ENCODE measurements at places on chromosomes 5 and 9. TPM values are rescaled to one million over a fixed set of nuclear protein-coding genes. Genes with fewer than 3 reads are reported as not detected.

The SAP30L gene
- 21.1 TPM for total RNA-seq

The CSNK1A1 gene
- 579 TPM for total RNA-seq

The SPATA31C1 gene
- total RNA-seq: not detected

The PTPRD gene
- 13.1 TPM for total RNA-seq

The RIC1 gene
- 29.6 TPM for total RNA-seq

The KIF24 gene
- 0.63 TPM for total RNA-seq

The KIF20A gene
- total RNA-seq: 4.0 TPM

The LIFR gene
- total RNA-seq: 19.5 TPM

The BTNL8 gene
- total RNA-seq: not detected

The OR1N1 gene
- not detected for total RNA-seq
